ENCODE measurements at places on chromosomes 16 and 17.

GRCh38 chr16:8730335-8730915, 56.0 kb downstream of the ABAT start:
- DNase-seq, result no peak

DNA sequence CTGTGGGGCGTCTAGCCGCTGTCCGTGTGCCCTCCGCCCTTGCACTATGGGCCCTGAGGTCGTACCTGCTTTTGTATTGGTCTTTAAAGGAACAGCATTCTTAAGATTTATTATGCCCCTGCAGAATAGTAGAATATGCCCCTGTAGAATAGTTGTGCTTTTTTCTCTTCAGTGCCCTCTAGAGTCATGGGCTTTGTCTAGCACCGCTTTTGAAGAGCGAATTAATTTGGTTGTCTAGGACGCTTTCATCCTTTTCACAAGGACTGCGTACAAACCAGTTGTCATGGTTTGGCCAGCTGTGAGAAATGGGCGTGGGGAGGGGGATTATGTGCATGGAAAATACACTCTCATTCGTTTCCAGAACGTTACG, 621 bp downstream of the CEP95 start:
- DNase-seq, result peak; percentile 27

DNA sequence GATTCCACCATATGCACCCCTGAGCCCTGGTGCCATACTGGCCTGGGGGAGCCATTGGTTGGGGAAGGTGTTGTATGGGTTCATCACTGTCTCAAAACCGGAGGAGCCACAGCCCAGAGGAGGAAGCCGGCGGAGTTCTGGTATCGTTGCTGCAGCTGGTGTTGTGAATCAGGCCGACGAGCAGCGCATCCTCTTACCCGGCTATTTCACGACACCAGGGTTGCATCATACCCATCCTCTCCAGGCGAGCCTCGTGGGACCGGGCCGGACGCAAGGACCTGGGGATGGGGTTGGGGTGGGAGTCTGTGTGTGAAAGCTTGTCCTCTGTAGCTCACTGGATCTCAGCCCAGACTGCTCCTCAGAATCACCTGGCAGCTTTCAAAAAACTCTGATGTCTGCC, 6.6 kb upstream of the SLC12A3 start:
- no peak for DNase-seq

DNA sequence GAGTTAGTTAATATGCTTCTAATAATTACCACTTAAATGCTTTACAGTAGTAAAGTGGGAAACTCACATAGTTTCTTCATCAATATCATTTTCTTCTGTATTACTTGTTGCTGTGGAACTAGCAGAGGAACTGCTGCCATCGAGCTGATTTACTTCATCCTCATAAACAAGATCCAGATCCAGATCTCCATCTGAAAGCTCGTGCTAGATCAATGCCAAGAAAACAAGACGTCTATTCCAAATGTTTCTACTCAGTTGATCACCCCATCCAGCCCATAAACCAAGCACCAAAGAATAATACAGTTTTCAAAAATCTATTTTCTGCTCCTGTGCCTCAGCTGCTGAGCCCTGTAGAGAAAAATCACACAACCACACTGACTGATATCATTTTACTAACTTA, 59.1 kb downstream of the TRIM37 start:
- DNase-seq, result no peak

GRCh38 chr17:34709158-34709754, 129.9 kb downstream of the TMEM132E start:
- no peak for DNase-seq

DNA sequence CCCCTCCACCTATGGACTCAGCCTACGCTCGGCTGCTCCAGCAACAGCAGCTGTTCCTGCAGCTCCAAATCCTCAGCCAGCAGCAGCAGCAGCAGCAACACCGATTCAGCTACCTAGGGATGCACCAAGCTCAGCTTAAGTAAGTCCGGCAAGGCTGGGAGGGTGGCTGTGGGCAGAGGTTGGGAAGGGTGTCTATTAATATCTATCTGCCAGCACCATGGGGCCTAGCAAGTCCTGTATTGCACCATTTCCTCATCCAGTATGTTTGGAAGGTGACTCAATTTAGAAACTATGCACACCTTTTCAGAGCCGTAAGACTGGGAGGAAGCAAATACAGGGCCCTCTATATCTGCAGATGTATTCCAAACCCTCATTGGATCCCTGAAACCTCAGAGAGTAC, 45.0 kb upstream of the ARHGAP44 start:
- no peak for DNase-seq

GRCh38 chr17:39556423-39556822, 51.3 kb downstream of the NEUROD2 start:
- no peak for DNase-seq

- DNase-seq, result no peak
These were observed 225.4 kb upstream of the NLRP1 start for GRCh38 chr17:5809580-5810188.

GRCh38 chr16:49442805-49443204, 69.2 kb downstream of the C16orf78 start:
- no peak for DNase-seq

DNA sequence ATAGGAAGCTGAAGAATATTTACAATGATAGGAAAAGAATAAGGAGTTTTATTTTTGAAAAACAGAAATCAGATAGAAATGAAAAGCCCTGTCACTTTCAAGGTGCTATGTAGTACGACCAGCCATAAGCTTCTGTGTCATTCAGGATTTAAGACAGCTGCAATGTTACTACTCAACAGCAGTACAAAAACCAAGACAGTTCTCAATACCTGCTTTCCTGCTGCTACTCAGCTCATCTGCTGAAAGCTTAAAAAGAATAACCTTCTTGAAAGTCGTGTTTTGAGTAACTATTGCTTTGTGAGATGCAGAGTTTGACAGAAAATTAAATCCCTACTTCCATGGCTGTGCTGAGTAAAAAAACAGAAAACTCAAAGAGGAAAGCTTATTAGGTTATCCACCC, 8.7 kb downstream of the GRB2 start:
- no peak for DNase-seq

GRCh38 chr16:30570636-30571444, 674 bp downstream of the ZNF688 start:
- no peak for DNase-seq

DNA sequence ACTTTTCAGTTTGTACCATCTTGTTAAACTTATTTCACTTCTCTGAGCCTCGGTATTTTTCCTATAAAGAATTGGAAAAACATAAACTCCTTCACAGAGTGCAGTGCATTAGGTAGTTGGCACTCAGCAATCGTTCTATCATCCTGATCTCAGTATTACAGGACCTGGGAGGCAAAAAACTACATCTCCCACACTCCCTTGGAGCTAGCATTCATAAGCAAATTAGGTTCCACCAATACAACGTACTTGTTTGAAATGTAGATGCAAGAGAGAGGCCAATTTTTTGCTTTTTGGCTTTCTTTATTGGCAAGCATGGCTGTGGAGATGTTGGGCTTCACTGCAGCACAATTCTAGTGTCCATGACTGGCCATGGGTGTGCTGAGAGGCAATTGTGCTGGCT, 285.2 kb downstream of the CA10 start:
- no peak for DNase-seq

DNA sequence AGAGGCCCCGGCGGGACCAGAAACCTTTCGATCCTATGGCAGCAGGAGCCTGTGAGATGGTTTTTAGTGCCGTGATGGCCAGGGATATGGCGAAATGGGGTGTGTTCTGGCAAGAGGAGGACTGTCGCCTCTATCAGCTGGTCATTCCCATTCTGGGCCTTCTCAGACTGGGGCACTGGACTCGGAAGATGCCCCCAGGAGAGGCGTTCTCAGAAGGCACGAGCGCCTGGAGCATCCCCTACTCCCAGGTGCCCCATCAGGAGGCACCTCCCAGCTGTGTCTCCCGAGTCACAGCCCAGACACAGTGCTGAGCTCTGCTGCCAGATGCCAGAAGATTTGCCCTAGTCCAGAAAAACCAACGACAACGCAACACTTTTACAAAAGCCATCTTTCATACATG, 54.6 kb upstream of the ENDOV start:
- no peak for DNase-seq

GRCh38 chr16:27689711-27690110, 139.8 kb downstream of the KATNIP start:
- DNase-seq, result no peak

DNA sequence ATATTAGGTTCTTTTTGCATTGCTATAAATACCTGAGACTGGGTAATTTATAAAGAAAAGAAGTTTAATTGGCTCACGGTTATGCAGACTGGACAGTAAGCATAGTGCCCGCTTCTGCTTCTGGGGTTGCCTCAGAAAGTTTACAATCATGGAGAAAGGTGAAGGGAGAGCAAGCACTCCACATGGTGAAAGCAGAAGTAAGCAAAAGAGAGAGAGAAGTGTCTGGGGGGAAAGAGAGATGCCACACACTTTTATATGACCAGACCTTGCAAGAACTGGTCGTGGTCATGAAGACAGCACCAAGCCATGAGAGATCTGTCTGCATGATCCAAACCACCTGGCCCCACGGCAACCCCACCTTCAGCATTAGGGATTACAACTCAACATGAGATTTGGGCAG, 45.4 kb downstream of the KCNJ16 start:
- DNase-seq, result no peak

- no peak for DNase-seq
These were observed 4.8 kb downstream of the CTRB2 start for GRCh38 chr16:75202069-75202590.

DNA sequence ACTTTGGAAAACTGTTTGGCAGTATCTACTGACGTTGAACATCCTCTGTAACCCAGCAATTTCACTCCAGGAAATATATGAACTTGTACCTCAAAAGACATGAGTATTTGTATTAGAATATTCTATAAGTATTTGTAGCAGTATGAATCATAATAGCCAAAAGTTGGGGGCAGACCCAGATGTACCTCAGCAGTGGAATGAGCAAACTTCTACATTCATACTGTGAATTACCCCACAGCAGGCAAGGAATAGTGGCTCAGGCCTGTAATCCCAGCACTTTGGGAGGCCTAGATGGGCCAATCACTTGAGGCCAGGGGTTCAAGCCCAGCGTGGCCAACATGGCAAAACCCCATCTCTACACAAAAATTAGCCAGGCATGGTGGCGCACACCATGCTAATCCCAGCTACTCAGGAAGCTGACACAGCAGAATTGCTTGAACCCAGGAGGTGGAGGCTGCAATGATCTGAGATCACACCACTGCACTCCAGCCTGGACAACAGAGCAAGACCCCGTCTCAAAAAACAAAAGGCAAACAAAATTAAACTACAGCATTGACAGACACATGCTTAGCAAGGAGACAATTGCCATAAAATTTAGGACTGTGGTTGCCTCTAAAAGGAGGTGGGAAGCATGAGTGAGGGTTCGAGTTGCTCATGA, 11.2 kb upstream of the HELZ start:
- no peak for DNase-seq

DNA sequence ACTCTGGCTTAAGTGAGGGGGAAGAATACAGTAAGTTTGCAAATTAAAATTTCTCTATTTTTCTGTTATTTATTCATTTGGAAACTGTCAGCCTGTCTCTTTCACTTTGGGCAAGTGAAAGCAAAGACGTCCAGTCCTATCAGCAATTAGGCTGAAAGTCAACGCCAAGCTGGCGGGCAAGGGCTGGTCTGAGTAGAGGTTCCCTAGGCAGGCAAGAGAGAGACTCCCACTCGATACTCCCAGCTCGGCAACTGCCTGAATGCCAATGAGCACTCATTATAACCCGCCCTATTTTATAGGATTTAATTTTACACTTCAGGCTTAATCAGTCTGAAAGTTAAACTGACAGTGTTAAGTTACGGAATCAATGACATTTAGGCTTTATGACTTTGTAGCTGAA, 14.3 kb upstream of the SLC38A8 start:
- DNase-seq, result no peak

- DNase-seq, result no peak
These were observed 38.9 kb downstream of the COX4I1 start for GRCh38 chr16:85838381-85838780.

DNA sequence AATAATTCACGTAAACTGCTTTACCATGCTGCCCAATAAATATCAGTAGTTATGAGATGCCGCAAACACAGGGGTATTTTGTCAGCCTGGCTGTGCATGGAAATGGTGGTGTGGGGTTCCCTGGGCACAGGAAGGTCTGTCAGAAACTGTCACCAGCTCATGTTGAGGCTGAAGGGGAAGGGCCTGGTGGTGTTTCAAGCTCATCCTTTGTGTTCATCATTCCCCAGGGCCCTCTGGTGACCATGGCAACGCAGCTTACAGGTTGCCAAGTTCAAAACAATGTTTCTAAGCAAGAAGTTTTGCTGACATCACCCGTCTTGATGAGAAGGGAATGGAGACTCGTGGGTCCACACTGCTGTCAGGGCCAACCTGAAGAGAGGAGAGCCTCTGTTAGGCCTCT, 348.9 kb upstream of the C16orf82 start:
- DNase-seq, result no peak

DNA sequence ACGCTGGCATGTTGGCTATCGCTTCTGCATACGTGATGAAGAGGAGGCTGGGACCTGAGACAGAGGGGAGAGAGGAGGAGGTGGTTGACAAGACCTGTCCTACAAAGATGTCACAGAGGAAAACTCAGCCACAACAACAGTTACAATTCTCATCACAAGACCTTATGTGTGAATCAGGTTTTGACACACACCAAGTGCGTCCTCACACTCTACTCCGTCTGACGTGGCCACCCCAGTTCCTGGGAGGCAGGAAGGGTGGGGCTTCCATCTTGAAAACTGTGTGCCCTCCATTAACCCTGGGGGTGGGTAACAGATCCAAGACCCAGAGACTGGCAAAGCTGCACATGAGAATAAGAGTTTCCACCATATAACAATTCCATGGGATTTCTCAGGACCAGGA, 24.1 kb downstream of the SLC6A4 start:
- no peak for DNase-seq

- DNase-seq, result no peak
These were observed 4.0 kb downstream of the DOC2A start for GRCh38 chr16:30006659-30007377.

- peak; percentile 36 for DNase-seq
These were observed 612 bp downstream of the CISD3 start for GRCh38 chr17:38730526-38731379.

DNA sequence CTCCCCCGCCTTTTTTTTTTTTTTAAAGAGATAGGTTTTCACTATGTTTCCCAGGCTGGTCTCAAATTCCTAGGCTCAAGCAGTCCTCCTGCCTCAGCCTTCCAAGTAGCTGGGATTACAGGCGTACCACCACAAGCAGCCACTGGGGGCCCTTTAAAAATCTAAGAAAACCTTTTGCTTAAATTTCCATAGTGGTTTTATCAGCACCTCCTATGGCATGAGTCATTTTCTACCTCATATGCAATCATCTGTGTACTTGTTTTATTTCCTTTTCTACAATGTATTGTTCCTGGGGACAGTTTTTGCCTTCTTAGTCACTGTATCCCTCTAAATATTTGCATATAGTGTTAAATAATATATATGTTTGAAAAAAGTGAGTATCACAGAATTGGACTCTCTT, 29.2 kb downstream of the GNA13 start:
- DNase-seq, result peak; percentile 63

All from activated naive CD4-positive, alpha-beta T cell treated with Interleukin-2 at 50 U/mL for 16 hours (primary cell).